ENCODE measurements at places on chromosomes 2 and 18. TPM values are rescaled to one million over a fixed set of nuclear protein-coding genes. Genes with fewer than 3 reads are reported as not detected.
A peak's percentile ranks its signal among the peaks of the same experiment; 100 is the strongest.

The OTOS gene
- polyA plus RNA-seq = not detected

The DSEL gene
- 1.1 TPM for polyA plus RNA-seq

The ZBTB7C gene
- polyA plus RNA-seq = 22.6 TPM

GRCh38 chr2:57343391-57344006, 703.1 kb upstream of the VRK2 start:
- H3K27ac ChIP-seq = no peak overlapping the region
- H3K36me3 ChIP-seq = no peaks in the 10 kb centered on the region
- no peaks in the 10 kb centered on the region for H3K27me3 ChIP-seq
- no peaks in the 10 kb centered on the region for H3K4me1 ChIP-seq

- H3K36me3 ChIP-seq = peaks cover 5% of the 10 kb centered on the region
- H3K27ac ChIP-seq = no peak overlapping the region
- H3K27me3 ChIP-seq = no peaks in the 10 kb centered on the region
- H3K4me1 ChIP-seq = no peaks in the 10 kb centered on the region
These were observed 152.8 kb upstream of the VRK2 start for GRCh38 chr2:57893786-57894185.

DNA sequence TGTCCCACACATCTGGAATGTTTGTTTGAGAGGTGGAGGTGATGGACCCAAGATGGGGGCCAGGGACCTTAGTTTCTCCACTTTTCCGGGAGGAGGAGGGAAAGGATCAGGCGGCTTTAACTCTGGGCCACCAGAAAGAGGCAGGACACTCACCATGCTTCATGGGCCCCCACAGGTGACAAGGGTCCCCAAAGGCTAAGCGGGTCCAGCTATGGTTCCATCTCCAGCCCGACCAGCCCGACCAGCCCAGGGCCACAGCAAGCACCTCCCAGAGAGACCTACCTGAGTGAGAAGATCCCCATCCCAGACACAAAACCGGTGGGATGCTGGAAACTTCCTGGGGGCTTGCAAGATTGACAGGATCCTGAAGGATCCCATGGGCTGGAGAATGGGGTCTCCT, 712 bp downstream of the SLC11A1 start:
- no peak for DNase-seq
- no peaks in the 10 kb centered on the region for H3K27me3 ChIP-seq
- H3K4me1 ChIP-seq = no peaks in the 10 kb centered on the region
- peak overlapping the region; percentile 91 for H3K27ac ChIP-seq
- no peaks in the 10 kb centered on the region for H3K36me3 ChIP-seq
